ENCODE measurements at places on chromosomes 16 and 17.

GRCh38 chr17:66275651-66276050 is 26.8 kb upstream of the PRKCA start:
- no peak for DNase-seq

DNA sequence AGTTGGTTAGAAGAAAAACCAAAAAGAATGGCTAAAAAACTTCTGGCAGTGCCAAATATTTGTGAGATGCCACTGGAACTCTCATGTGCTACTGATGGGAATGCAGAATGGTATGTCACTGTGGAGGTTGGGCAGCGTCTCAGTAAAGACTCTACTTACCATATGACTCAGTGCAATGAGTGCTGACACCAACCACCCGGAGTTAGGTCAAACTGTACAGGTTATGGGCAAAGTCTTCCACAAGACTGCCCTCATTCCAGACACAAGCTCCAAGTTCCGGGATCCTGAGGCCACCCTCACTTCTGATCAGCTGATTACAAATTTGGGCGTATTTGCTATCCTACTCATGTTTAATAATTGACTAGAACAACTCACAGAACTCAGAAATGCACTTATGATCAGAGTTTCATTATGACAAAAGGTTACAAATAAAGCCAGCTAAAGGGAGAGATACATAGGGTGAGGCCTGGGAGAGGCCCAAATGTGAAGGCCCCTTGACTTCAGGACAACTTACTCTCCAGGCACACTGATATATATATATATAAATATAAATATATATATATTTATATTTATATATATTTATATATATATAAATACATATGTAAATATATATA is 114.9 kb downstream of the TRIM37 start:
- DNase-seq, result no peak

DNA sequence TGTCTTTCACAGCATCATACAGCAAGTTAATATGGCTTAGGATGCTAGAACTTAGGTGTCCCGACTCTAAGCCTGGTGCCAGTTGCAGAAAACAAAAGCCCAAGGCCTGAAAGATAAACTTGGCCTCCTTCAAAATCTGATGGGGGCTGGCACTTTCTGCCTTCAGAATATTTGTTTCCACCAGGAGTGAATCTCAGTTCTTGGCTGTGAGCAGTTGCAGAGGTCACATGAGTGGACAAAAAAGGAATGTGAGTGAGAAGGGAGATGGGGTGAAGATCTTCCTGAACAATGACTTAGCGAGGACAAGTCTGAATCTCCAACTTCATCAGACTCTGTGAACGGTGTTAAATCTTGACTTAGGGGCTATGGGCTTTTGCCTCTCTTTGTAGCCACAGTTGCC is 46.6 kb downstream of the HOXB1 start:
- no peak for DNase-seq

GRCh38 chr17:45436625-45437464 is 4.2 kb upstream of the ARHGAP27 start:
- no peak for DNase-seq

- no peak for DNase-seq
Measured at GRCh38 chr17:8018436-8018835, 16.0 kb downstream of the GUCY2D start.

DNA sequence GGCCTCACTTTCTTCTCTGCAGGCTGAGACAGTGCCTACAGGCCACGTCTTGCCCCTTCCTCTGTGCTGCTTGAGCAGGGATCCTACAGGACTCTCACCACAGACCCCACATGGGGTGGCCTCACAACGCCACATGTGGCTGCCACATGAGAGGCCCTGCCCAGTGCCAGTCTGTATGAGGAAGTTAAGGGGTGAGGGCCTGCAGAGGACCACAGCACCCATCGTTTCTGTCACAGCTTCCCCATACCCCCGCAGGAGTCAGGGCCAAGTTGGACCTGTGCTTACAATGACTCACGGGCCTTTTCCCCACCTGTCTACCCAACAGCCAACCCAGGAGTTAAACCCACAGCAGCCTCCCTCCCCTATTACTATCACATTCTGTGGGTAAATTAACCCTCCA is 2.9 kb upstream of the GSDMB start:
- no peak for DNase-seq

- no peak for DNase-seq
Measured at GRCh38 chr16:88298181-88298832, 84.5 kb upstream of the ZNF469 start.

DNA sequence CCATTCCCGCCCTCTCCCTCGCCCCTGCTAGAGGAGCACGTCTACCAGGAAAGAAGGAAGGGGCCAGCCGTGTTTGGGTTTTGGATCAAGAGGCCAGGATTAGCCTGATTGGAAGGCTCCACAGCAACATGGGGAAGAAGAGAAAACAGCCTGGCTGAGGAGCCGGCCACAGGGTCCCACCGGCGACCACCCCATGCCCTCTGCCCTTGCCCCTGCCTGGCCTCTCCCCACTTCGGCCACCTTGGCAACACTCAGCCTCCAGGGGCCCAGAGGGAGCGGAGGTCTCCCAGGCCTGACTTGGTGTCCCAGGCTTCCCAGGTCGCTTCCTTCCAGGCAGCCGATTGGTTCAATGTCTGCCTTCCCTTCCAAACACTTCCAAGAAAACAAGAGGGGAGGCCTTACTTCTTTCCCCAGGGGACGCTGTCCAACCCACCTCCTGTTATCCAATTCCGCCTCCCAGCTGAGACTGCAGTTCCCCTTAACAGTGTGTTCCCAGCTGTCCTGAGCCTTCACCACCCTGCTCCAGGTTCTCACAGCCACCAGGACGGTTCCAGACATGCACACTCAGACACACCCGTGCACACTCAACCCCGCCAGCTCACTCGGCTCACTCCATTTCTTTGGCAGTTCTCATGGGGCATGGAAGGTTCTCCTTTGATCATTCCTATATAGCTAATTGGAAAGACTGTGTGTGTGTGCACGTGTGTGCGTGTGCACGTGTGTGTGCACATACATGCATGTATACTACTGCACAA is 65.4 kb downstream of the RBFOX3 start:
- DNase-seq, result no peak

DNA sequence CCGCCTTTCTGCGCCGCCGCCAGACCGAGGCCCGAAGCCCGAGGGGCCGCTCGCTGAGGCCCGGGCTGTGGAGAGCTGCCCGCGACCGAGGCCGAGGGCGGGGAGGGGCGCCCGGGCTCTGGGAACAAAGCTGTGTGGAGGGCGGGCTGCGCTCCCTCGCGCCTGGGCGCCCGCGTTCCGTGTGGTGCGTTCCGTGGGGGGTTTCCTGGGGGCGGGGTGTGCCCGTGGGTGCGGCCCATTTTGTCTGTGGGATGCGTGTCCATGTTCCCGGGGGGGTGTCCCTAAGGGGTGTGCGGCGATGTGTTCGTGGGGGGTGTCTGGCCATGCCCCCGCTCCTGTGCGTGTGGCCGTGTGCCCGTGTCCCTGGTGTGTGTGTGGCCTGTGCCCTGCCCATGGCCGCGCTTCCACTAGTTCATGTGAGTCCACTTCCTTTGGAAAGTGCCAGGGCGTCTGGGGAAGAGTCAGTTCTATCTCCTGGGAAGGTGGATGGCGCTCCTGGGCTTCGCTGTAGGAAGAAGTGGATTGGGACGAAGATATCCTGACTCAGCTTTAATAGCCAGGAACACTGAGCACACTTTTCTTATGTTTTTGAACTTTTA is 520 bp downstream of the JPT2 start:
- DNase-seq, result no peak

DNA sequence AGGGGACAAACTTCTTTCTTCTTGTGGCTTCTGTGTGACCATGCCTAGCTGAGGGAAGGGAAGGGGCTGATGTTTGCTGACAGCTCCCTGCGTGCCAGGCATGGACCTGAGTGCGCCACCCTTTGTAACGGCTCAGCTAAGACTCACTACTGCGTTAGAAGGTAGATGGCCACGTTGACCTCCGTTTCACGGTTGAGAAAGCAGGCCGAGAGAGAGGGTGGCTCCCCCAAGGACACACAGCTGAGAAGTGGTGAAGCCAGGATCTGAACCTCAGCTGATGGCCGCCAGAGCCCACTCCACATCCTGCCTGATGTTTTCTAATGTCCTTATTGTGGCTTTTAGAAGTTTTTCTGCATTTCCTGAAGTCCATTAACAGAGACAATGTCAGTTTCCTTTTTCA is 45.1 kb downstream of the RGS9 start:
- no peak for DNase-seq

DNA sequence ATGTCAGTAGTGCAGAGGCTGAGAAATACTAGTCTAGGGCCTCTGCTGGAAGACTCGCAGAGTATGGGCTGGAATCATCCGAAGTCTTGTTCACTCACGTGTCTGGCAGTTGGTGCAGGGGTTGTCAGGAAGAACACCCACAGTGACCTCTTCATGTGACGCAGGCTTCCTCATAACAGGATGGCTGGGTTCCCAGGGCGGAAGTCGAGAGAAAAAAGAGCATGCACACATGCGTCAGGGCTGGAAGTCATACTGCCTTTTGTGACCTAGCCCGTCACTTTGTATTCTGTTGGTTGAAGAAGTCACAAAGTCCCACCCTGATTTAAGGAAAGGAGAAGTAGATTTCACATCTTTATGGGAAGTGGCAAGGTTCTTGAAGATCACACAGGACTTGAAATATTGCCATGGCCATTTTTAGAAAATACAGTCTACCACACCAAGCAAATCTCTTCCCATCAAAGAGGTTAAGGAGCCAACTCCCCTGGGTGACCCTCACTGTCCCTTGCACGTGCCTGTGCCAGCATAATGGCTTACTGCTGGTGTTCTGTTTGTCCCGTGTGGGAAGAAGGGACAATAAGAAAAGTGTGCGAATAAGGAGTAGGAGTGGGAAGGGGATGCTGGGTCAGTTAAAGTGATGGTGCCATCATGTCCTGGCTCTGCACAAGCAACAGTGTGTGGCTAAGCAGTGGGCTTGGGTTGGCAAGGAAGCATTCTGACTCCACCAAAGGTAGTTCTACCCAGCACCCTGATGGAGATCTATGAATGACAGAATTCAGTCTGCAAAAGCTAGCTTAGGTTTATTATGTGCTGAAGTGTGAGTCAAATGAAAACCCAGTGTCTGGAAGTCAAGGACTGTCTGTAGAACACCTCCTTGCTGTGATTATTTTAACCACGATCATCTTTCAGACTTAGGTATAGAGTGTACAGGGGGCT is 28.1 kb downstream of the HEATR3 start:
- no peak for DNase-seq

DNA sequence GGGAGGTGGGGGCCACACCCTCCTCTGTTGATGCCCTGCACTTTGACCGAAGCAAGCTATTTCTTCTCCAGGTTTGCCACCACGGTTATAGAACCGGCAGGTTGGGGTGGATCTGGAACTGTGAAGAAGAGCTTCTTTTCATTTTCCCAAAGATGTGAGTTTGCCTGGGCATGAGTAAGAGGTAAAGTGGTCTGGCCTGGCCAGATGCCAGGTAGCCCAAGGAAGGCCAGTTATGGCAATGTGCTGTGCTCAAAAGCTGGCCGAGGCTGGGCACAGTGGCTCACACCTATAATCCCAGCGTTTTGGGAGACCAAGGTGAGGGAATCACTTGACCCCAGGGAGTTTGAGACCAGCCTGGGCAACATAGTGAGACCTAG is 18.7 kb downstream of the ATP6V0D1 start:
- DNase-seq, result no peak

- DNase-seq, result no peak
Measured at GRCh38 chr16:69910964-69911363, 40.2 kb upstream of the CLEC18A start.

DNA sequence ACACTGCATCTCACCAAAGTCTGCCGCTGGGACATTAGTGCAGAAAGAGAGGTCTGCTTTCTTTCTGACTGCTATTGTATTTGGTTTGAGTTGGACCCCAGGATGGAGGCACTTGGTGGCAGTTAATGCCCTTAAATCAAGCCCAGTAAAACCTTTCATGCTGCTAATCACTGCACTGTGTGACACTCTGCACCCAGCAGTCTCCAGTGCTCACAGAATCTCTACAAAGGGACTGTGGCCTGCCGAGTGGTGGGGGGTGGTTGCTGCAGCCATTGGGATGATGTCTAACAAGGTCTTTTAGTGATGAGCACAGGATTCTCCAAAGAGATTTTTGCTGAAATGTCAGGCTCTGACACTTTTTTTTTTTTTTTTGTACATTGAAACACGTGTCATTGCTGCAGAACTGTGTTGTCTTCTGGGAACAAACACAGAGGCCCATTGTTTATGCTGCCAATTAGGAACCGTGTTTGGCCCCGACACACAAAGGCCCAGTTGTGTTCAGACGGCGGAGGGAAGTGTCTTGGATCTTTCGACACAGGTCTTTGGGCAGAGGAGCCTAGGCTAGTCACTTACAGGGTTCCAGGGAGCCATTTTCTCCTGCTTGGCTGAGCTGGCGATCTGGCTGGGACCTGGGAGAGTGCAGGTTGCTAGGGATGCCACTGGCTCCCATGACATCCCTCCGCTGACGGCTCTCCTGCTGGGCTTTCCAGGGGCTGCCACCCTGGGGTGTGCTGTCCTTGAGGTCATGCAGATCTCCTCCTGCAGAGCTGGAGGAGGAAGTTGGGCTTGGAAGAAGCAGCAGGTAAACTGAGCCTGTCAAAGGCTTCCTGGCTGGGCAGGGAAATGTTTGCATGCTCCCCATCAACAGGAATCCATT is 16.2 kb upstream of the TNRC6C start:
- no peak for DNase-seq

GRCh38 chr17:48647103-48647962 is 21.2 kb upstream of the HOXB9 start:
- no peak for DNase-seq

DNA sequence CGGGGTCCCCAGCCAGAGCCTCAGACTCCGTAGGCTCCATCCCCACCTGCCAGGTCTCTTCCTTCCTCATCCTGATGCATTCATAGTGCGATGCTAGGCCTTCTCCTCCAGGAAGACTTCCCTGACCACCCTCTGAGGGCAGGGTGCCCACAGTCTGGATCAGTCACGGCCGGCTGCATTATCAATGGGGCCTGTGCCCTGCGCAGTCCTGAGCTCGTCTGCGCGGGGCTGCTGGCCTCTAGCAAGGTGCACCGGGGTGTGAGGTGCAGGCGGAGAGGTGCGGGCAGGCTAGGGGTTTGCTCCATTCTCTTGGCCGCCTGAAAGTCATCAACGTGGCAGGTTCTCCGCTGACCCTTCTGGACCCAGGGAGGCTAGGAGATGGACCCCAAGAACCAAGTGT is 56.9 kb upstream of the ACSF3 start:
- DNase-seq, result no peak

DNA sequence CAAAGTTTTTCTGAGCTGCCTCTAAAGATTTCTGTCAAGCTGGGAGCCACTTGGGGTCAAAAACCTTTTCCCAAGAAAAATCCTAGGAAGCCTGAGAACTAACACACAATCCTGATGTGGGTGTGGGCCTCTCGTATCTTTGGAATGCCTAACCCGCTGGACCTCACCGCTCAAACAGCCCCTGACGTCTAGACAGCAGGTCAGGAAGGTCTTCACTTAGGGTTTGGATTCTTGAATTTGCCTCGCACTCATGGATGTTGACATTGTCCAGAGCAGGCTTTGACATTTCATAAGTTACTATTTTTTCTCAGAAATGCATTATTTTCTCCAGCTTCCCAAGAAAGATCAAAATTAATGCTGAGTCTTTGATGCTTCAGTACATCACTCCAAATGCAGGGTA is 18.9 kb downstream of the TEX2 start:
- no peak for DNase-seq

DNA sequence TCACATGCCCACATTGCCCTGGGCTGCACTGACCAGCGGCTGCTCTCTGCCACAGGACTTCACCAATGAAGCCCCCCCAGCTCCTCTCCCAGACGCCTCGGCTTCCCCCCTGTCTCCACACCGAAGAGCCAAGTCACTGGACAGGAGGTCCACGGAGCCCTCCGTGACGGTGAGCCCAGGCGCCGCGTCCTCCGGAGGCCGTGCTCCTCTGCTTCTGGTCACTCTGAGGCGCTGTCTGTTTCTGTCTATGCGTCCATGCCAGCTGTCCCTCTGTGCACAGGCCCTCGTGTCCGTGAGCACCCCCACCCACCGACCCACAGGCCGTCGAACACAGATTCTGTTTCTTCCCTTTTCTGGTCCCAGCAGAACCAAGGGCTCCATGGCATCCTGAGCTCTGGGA is 62.6 kb downstream of the PLD6 start:
- DNase-seq, result no peak

All from NCI-H187 (cell line).